ENCODE measurements at places on chromosomes 12 and 14.

GRCh38 chr14:106842687-106843086, 1316.3 kb downstream of the TMEM121 start:
- DNase-seq, result no peak

- DNase-seq, result no peak
Measured at GRCh38 chr14:64947710-64948611, 5.4 kb upstream of the GPX2 start.

DNA sequence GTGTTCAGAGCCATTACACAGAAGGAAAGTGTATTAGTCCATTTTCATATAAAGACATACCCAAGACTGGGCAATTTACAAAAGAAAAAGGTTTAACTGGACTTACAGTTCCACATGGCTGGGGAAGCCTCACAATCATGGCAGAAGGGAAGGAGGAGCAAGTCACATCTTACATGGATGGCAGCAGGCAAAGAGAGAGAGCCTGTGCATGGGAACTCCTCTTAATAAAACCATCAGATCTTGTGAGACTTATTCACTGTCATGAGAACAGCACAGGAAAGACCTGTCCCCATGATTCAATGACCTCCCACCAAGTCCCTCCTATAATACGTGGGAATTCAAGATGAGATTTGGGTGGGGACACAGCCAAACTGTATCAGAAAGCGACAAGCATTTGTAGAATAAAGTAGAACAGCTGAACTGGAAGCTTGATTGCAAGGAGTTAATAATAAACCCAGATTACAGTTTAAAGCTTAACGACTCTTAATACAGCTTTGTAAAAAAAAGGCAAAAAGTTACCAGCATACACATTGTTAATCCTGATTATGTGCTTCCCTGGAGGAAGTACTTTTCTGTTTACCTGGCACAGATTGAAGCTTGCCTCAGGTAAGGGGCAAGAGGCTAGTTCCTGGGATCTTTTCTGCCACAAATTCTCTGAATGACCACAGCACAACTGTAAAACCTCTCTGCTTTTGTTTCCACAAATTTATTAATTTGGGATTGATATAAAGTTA, 18.1 kb upstream of the STON2 start:
- DNase-seq, result no peak

DNA sequence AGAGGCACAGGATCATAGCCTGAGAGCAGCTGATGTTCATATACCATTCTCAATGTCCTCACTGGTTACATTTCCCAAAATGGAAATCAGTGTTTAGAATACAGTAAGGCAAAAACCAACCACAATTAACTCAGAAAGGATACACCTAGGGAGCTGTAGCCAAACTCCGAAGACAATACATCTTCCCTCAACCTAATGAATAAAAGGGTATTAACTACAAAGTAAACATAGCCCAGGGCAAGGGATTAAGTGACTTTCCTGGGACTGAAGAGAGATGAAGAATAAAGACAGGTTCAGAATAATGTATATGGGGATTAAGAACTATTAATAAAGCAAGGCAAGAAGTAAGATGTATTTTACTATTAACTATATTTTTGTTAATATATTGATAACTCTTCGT, 79.5 kb downstream of the RPS29 start:
- DNase-seq, result no peak

DNA sequence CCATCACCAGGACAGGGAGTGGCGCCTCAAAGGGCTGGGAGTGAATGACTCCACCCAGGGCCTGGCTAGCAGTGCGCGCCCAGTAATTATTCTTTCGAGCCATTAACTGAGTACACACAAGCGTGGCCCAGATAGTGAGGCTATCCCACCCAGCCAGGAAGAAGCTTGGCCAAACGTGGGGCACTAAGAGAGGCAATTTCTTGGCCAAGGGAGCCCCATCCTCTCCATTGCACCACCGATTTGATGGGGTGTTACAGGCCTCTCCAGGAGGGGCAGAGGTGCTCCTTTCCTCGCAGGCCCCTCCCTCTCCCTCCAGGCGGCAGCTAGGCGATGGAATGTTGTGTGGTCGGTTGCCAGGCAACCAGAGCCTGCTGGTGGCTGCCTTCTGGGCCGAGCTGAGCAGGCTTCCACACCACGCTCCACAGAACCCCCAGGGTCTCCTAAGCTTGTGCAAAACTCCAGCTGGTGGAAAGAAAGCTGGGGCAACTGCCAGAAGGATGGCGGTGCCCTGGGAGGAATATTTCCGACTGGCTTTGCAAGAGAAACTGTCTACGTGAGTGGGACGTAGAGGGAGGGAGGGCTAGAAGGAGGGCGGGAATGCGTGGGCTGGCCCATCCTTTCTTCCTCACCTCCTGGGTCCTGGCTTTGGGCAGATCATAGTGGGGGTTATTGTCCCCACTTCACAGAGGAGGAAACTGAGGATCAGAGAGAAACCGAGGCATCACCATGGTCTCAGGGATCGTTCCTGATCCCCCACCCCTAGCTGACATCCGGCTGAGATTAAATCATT, at the start of gene CFAP73:
TSS of gene CFAP73 (plus strand) at position 364 of the 790 bp plus-strand sequence. CDS start at position 498, 134 bp downstream.
- DNase-seq, result peak; percentile 59

DNA sequence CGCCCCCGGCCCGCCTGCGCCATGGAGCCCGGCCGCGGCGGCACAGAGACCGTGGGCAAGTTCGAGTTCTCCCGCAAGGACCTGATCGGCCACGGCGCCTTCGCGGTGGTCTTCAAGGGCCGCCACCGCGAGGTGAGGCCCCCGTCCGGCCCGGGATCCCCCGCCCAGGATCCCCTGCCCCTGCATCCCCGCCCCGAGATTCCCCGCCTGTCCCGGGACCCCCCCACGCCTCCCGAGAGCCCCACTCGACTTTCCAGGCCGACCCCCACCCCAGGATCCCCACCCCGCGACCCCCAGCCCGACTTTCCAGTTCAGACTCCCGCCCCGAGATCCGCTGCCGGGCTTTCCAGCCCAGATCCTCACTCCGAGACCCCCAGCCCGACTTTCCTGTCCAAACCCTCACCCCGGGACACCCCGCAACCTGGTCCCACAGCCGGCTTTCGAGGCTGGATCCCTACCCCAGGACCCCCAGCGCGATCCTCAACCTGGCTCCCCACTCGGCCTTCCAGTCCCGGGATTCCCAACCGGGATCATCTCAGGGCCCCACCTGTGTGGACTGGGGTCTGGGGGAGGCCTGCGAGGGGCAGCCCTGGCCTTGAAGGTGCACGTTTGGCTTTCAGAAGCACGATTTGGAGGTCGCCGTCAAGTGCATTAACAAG, 688 bp downstream of the ULK1 start:
- no peak for DNase-seq

GRCh38 chr12:4282103-4282891, 8.7 kb downstream of the CCND2 start:
- DNase-seq, result no peak

DNA sequence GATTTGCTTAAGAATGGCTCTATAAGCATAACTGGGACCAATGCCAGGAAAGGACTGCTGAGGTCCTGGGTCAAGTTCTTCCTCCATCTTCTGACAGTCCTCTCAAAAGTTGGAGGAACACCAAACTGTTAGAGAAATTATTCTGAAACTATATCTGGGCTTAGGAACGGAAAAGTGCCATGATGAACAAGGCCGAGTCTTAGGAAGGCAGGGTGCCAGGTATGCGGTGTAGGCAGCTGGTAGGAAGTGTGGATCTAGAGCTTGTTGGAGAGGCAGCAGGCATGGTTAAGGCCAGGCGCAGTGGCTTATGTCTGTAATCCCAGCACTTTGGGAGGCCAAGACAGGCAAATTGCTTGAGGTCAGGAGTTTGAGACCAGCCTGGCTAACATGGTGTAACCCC, 7.7 kb downstream of the GNPTAB start:
- DNase-seq, result no peak

DNA sequence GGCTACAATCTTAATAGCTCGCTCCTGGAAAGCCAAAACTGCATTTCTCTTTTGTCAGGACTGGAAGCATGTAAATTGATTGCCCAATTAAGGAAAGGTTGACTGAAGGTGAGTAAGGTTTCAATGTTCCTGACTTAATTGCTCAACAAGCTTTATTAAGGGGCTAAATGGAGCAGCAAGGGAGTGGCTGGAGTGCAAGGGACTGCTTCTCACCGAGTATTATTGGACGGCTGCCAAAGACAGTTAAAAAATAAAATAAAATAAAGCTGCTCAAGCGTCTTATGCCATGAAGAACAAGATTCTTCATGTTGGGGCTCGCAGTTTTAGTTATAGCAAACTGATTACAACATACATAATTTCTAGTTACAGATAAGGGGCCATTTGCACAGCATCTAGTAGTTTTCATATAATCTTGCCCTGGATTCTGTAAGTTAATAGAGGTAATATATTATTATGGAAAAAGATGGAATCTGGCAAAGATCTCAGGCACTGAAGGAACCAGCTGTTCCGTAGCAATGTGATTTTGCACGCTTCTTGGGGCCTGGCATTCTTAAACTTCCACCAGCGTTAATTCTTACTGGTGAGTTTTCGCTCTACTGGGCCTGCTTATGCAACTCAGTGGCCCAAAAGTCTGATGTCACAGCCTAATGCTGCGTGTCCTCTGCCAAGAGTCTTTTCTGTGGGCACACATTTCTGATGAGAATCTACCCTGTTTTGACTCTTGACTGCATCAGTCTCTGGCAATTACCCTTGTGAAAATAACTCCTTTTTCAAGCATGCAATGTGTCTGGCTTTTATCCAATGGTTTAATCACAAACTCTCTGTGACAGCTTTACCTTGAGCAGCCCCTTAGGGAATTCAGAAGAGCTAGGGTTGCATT, 108.5 kb downstream of the SLC38A1 start:
- no peak for DNase-seq

GRCh38 chr12:86521870-86522269, 265.7 kb upstream of the MGAT4C start:
- no peak for DNase-seq

DNA sequence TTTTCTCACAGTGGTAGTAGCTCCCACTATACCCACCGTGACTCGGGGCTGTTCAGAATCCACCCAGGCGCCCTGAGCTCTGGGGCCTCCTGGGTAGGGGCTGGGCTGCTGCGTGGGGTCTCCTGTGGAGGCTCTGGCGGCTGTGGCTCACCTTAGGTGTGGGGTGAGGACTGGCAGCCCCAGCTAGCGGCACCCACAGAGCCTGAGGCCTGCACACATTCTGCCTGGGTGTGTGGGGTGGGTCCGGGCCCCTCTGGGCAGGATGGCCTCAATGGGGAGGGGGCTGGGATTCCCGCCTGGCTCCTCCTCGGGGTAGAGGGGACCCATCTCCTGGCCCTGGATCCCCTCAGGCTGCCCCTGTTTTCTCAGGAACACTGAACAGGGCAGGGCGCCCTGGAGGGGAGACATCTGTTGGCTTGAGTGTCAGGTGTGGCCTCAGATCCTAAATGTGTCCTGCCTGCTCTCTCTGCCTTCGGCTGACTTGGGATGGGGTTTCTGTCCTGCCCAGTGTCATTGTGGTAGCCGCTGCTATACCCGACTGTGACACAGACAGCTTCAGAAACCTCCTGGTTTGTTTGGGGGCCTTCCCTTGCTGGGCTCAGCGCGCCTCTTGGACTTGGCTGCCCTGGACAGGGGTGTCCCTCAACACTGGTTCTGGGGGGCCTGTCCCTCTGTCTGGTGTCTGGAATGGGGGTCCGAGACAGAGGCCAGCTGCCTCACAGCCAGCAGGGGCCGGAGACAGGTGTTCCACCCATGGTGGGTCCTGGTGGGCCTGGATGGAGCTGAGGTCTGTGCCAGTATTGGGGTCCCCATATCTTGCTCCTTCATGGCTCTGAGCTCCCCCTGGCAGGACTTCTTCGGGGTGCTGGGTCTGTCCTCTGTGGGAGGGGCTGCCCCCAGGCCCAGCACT, 354.9 kb downstream of the TMEM121 start:
- DNase-seq, result no peak

GRCh38 chr12:17035372-17035771, 429.4 kb upstream of the LMO3 start:
- DNase-seq, result no peak

- no peak for DNase-seq
Measured at GRCh38 chr14:26008290-26008689, 589.5 kb downstream of the NOVA1 start.

GRCh38 chr14:51650716-51651387, 858 bp upstream of the FRMD6 start:
- DNase-seq, result peak; percentile 18

DNA sequence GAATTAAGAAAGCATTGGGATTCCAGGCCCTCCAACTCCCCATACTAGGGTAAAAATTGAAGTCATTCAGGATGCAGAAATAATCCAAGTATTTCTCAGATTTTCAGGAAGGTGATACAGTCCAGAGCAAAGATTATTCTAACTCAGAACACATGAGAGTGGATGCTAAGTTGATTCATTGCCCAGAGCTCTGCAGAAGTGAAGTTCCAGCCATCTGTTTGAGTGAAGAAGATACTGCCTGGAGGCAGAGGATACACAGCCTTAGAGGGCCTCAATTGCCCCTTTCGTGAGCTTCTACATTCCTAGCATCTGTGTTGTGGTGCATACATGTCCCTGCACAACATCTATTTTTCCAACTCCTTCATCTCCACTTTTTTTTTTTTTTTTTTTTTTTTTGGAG, 36.9 kb upstream of the SMUG1 start:
- no peak for DNase-seq

DNA sequence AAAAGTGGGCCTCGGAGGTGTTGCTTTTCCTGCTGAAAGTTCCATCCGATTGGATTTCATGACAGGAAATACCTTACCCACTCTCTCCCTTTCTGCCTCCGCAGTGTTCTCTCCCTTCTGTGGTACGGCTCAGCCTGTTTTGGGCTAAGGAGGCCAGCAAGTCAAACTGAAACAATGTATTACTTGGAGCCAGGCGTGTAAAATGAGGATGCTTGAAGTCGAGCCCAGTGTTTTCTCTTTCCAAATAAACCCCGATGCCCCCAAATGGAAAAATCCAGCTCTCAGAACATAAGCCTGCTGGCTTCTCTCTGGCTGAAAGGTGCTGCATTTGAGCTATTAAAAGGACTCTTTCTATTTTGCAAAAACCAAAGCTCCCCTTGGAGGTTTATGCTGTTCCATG, 124.7 kb downstream of the ZNF664 start:
- no peak for DNase-seq

DNA sequence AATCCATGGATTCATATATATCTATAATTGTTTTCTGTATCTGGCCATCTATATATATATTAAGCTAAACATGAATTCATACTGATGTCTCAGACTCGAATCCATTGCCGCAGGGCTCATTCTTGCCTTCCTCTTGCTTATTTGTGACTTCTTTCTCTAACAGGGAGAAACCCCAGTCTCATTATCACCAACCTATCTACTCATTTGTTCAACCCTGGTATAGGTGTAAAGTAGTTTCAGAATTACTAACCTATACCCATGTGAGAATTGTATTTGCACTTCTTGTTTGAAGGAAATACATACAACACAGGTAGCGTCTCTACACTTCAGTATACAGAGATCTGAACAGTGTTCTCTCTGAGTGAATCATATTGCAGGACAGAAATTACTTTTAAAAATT, 77.7 kb downstream of the PTPN11 start:
- DNase-seq, result no peak

- peak; percentile 27 for DNase-seq
Measured at GRCh38 chr14:53152184-53152886, 788 bp downstream of the DDHD1 start.

Measured in NCI-H345 (cell line).